ENCODE measurements at places on chromosomes 16 and 17. TPM values are rescaled to one million over a fixed set of nuclear protein-coding genes. Genes with fewer than 3 reads are reported as not detected.

DNA sequence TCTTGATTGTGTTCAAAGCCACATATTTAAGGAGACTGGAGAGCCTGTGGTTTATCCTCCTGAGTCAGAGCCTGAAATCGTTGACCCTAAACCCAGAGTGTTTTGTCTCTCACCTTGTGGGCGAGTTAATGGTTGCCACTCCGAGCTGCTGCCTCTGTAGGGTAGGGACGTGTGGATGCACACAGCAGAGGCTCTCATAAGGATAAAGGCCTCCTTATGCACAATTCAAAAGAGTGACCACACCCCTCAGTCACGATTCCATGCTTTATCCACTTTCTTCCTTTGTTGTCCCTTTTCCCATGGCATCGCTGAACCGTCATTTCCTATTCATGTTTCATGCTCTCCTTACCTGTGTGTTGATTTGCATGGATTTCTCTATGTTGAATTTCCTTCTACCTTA lies 805.0 kb upstream of the RBFOX1 start:
- DNase-seq, result no peak

- DNase-seq, result no peak
Observed at GRCh38 chr17:17527534-17527933, 31.3 kb upstream of the RASD1 start.

DNA sequence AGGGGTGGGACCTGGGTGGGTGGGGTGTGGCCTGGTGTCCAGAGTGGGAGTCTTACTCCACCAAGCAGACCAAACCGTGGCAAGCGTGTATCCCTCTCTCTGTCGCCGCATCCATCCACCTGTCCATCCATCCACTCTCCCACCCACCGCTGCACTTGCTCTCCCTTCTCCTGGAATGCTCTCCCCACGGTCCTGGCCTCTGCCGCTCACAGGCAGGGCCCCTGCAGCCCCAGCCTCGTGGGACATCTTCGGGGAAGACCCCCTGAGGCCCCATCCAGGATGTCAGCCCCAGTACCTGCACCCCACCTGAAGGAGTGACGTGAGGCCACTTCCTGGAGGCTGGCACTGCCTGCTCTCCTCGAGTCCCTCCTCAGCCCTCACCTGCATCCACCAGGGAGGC lies 189.5 kb upstream of the GSE1 start:
- DNase-seq, result no peak

SLC16A13 gene
- 1.3 TPM for total RNA-seq

TMEM238L gene
- total RNA-seq, result not detected

HSD17B1 gene
- 1.3 TPM for total RNA-seq

ATAD5 gene
- 12.0 TPM for total RNA-seq

CES5A gene
- total RNA-seq, result not detected
